T-helper 2 cell (primary cell): ENCODE measurements at places on chromosomes 5 and 9.
A peak's percentile ranks its signal among the peaks of the same experiment; 100 is the strongest.

DNA sequence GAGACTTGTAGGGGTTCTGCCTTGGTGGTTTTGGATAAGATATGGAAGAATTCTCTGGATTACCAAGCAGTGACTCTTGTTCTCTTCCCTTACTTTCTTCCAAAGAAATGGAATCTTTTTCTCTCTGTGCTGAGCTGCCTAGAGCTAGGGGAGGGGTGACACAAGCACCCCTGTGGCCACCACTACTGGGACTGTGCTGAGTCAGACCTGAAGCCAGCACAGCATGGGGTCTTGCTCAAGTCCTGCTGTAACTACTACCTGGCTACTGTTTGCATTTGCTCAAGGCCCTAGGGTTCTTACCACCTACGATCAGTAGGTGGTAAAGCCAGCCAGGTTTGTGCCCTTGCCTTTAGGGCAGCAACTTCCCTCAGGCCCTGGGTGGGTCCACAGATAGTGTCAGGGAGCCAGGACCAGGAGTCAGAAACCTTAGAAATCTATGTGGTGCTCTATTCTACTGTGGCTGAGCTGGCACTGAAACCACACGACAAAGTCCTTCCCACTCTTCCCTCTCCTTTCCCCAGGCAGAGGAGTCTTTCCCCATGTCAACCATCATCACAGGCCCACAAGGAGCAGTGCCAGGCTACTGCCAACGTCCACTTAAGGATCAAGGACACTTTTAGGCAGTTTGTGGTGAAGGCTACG, 53.8 kb downstream of the SREK1 start:
- no peak for DNase-seq

- no peak for DNase-seq
These were observed 90.7 kb downstream of the MAT2B start for GRCh38 chr5:163595932-163596607.

- no peak for DNase-seq
These were observed 43.8 kb upstream of the FCN1 start for GRCh38 chr9:134961331-134962064.

DNA sequence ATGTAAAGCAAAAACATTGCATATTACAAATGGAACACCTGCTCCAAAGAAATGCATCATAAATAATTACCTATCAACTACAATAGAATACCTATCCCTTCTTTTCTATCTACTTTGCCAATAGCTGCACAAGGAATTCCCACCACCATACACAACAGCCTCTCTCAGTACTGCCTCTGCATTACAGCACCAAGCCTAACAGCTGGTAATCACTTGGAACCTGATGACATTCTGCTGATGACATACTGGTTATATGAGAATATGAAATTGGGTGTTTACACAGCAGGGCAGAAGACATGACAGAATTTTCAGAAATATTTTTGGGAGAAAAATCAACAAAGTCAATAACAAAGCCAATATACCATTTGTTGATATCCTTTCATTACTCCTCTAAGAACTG, 43.2 kb downstream of the PSMB7 start:
- no peak for DNase-seq

GRCh38 chr9:91795598-91796241, 154.3 kb downstream of the ROR2 start:
- DNase-seq, result no peak

GRCh38 chr5:55771175-55771655, 33.4 kb downstream of the DDX4 start:
- DNase-seq, result peak; percentile 46

GRCh38 chr5:18487928-18488480, 853.7 kb downstream of the TAF11L14 start:
- DNase-seq, result no peak

DNA sequence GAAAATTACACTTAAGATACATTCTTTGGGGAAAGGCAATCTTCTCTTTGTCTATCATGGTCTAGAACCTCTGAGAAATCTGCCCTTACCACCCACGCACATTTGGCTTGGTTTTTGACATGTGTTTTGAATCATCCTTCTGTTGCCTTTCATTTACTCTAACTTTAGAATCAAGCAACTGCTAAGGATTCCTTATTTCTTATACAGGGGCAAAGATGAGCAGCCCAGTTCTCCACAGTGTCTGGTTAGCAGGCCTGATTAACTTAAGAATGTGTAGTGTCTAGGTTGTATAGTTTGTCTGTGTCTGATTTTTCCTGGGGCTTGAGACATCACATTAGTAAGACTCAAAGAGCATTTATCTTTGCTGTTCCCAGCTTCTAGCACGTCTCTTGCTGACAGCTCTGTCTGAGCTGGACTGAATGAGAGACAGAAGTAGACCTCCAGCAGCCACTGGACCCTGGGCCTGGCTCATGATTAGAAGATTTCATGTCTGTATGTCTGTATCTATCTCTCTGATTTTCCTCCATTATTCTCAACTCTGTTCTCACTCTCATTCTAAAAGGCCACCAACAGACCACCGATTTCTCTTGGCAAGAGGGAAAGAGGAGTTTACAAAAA, 31.8 kb upstream of the PCA3 start:
- DNase-seq, result no peak

- no peak for DNase-seq
These were observed 42.5 kb upstream of the RIC1 start for GRCh38 chr9:5586391-5586802.

- no peak for DNase-seq
These were observed 31.1 kb downstream of the CCNJL start for GRCh38 chr5:160281275-160281674.

GRCh38 chr9:122371846-122372245, 1.0 kb downstream of the PTGS1 start:
- no peak for DNase-seq

- DNase-seq, result no peak
These were observed 43.4 kb downstream of the LRRTM2 start for GRCh38 chr5:138831703-138832102.

DNA sequence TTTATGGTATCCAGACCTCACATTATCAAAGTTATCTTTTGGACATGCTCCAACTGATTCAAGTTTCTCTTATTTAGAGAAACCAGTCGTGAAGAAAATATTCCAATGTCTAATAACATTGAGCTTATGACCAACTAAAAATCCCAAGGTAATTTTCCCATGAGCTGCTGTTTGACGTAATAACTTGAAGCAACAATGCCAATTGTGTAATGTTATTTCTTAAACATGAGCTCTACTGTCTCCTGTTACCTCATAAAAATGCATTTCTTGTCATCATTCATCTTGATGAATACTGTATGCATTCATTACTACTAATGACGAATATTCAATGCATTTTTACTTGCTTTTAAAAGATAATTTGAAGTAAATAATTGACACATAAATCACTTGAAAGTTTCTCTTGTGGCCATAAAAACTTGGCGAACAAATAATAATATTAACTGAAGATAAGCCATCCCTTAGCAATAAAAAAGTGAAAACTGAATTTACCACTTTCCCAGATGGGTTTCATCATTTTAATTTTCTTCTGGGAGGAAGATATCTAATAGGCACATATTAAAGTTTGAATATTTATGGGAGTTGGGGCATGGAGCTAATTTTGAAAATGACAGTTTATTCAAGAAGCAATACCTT, 424 bp upstream of the MARCOL start:
- no peak for DNase-seq

- peak; percentile 64 for DNase-seq
These were observed 36.1 kb downstream of the CAAP1 start for GRCh38 chr9:26856413-26857032.

GRCh38 chr5:105868038-105868780, 1802.5 kb downstream of the EFNA5 start:
- no peak for DNase-seq

GRCh38 chr5:158273035-158273434, 414.1 kb upstream of the CLINT1 start:
- DNase-seq, result no peak

DNA sequence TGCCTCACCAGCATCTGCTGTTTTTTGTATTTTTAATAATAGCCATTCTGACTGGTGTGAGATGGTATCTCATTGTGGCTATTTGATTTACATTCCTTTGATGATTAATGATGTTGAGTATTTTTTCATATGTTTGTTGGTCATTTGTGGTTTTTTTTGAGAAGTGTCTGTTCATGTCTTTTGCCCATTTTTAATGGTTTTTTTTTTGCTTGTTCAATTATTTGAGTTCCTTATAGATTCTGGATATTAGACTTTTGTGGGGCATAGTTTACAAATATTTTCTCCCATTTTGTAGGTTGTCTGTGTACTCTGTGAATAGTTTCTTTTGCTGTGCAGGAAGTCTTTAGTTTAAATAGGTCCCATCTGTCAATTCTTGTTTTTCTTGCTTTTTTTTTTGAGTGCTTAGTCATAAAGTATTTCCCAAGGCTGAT, 148.1 kb downstream of the NPR3 start:
- DNase-seq, result no peak

DNA sequence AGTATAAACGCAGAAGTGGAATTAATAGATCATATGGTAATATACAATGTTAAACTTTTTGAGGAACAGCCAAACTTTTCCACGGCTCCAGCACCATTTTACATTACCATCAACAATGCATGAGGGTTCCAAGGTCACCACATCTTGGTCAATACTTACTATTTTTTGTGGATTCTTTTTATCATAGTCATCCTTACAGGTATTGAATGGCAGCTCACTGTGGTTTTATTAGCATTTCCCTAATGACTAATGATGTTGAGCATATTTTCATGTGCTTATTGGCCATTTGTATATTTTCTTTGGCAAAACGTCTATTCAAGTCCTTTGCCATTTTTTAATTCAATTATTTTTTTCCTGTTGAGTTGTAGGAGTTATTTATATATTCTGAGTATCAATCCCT, 14.1 kb upstream of the RAPGEF6 start:
- no peak for DNase-seq

- no peak for DNase-seq
These were observed 247.0 kb upstream of the MEF2C start for GRCh38 chr5:89129941-89130340.

- no peak for DNase-seq
These were observed 29.6 kb downstream of the DNM1 start for GRCh38 chr9:128232528-128233428.

DNA sequence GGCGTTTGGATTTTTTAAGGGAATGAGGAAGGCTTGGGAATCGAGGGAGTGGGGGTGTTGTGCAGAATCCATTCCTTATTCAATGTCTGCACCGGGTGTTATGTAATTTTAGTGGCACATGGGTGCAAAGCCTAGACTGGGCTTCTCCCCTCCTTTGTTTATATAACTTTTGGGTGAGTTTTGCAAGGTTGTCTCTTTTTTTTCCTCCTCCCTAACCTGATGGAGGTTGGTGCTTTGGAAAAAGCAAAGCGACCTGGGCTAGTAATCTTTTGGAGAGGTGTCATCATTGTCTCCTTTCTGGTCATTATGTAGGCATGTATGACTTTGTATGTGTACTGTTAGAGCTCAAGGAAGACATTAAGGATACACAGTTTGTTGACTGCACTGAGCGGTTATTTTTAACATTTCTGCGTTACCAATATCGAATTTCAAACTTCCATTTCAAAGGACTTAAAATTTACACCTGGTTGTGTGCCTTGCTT, 3.1 kb downstream of the SMARCA2 start:
- DNase-seq, result no peak
